H1 (cell line): ENCODE measurements at places on chromosomes 2 and 18. TPM values are rescaled to one million over a fixed set of nuclear protein-coding genes. Genes with fewer than 3 reads are reported as not detected.

DNA sequence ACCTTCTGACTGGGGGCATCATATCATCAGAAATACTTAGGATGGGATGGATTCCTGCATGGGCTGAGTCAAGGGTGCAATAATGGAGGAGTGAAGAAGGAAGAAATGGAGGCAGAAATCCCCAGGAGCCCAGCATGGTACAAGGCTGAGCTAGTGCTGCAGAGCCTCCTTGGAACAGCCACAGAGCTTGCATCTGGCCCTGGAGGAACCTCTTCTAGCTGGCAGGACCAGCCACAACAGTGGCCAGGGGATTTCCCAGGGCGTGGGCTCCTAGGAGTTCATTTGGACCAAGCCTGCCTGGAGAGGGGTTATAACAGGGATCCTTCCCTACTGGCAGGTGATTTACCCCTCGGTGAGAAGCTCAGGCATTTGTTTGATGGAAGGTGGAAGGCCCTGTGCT is 4.7 kb upstream of the IL37 start:
- H3K27me3 ChIP-seq: no peaks in the 10 kb centered on the region
- H3K27ac ChIP-seq: no peak overlapping the region

FOXD4L1 gene
- not detected in 2 replicates for total RNA-seq

GRCh38 chr18:9446839-9447238 is 28.5 kb upstream of the RALBP1 start:
- no peak for DNase-seq
- H3K27me3 ChIP-seq: no peaks in the 10 kb centered on the region

UGT1A4 gene
- total RNA-seq: not detected in 2 replicates

CCDC68 gene
- 0.80 and 0.92 TPM in 2 replicates for total RNA-seq

KYNU gene
- total RNA-seq: 0.13 TPM in 2 replicates

GRCh38 chr18:7177116-7177744 is 53.7 kb upstream of the LRRC30 start:
- H3K4me1 ChIP-seq: no peaks in the 10 kb centered on the region
- H3K27ac ChIP-seq: no peak overlapping the region
- H3K27me3 ChIP-seq: no peaks in the 10 kb centered on the region
- H3K4me3 ChIP-seq: no peak overlapping the region
- H3K36me3 ChIP-seq: no peaks in the 10 kb centered on the region

FEV gene
- total RNA-seq: not detected in 2 replicates

DNA sequence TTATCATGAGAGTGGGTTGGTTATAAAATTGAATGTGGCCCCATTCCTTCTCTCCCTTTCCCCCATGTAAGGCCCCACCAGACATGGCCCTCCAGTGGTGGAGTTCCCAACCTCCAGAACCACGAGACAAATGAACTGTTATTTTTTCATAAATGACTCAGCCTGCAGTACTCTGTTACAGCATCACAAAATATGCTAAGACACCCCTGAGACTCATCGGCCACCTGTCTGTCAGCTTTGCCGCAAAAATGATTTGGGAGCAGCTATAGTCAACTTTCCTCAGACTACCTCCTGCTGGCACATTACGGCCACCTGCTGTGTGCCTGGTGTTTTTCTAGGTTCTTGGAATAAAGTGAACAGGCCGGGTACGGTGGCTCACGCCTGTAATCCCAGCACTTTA is 21.4 kb upstream of the C1QL2 start:
- no peak overlapping the region for H3K27ac ChIP-seq
- H3K27me3 ChIP-seq: no peaks in the 10 kb centered on the region
- DNase-seq: no peak
- H3K36me3 ChIP-seq: no peaks in the 10 kb centered on the region
- no peak overlapping the region for H3K4me3 ChIP-seq

NPC1 gene
- 36.4 and 39.5 TPM in 2 replicates for total RNA-seq

SLC9A4 gene
- total RNA-seq: not detected in 2 replicates

DNA sequence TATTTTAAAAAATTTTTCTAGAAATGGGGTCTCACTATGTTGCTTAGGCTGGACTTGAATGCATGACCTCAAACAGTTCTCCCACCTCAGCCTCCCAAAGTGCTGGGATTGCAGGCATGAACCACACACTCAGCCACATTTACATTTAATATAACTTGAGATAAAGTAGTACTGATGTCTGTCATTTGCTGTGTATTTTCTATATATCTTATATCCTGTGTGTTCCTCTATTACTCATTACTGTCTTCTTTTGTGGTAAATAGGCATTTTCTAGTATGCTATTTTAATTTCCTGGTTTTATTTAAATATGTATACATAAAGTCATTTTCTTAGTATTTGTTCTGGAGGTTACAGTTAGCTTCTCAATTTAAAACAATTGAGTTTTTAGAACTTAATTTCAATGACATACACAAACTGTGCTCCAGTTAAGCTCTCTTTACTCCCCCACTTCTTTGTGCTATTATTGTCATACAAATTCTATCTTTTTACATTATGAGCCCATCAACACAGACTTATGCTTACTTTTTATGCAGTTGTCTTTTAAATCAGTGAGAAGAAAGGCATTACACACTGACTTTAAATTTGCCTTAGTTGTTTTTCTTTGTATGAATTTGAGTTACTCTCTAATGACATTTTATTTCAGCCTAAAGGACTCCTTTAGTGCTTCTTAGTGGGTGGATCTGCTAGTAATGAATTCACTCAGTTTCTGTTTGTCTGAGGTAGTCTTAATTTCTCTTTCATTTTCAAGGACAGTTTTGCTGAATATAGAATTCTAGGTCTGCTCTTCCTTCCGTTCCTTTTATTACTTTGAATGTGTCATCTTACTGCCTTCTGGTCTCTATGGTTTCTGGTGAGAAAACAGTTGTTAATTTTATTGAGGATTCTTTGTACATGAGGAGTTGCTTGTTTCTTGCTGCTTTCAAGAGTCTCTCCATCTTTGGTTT is 6.2 kb upstream of the INPP4A start:
- no peak for DNase-seq
- peaks cover 7% of the 10 kb centered on the region for H3K36me3 ChIP-seq
- peaks cover 8% of the 10 kb centered on the region for H3K4me1 ChIP-seq
- H3K27ac ChIP-seq: no peak overlapping the region

DNA sequence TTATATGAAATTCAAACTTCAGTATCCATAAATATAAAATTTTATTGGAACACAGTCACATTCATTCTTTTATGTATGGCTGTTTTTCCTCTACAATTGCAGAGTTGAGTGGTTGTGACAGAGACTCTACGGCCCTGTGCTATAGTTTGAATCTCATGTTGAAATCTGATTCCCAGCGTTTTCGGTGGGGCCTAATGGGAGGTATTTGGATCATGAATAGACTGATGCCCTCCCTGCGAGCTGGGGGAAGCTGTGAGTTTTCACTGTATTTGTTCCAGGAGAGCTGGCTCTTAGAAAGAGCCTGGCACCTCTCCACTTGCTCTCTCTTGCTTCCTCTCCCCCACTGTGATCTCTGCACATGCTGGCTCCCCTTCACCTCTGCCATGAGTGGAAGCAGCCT is 1.7 kb downstream of the PFN4 start:
- H3K27ac ChIP-seq: no peak overlapping the region
- no peaks in the 10 kb centered on the region for H3K36me3 ChIP-seq
- no peaks in the 10 kb centered on the region for H3K27me3 ChIP-seq
- peaks cover 6% of the 10 kb centered on the region for H3K4me1 ChIP-seq
- no peak for DNase-seq

PIEZO2 gene
- total RNA-seq: 14.7 and 16.5 TPM in 2 replicates

DNA sequence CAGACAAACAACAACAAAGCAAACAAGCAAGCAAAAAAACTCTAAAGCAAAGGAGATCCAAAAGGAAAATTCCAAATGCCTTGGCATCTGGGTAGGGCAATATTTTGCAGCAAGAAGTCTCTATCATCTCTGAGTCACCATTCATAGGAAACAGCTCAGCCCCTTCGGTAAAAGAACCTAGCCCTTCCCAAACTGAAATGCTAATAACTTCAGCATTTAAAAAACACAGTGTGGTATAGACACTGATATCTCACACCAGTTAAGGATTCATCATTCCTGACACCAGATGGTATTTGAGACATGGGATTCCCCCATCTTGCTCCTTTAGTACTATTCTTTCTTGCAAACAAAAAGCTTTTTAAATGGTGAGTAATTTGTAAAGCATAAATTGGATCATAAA is 491.8 kb downstream of the TXNL1 start:
- H3K27ac ChIP-seq: no peak overlapping the region
- H3K27me3 ChIP-seq: no peaks in the 10 kb centered on the region
- no peak overlapping the region for H3K4me3 ChIP-seq
- DNase-seq: no peak
- no peaks in the 10 kb centered on the region for H3K4me1 ChIP-seq
- no peaks in the 10 kb centered on the region for H3K36me3 ChIP-seq

TWIST2 gene
- total RNA-seq: 2.1 and 2.6 TPM in 2 replicates

GRCh38 chr2:65353927-65354326 is 78.5 kb downstream of the SPRED2 start:
- no peak overlapping the region for H3K4me3 ChIP-seq
- no peak overlapping the region for H3K27ac ChIP-seq
- DNase-seq: no peak
- H3K36me3 ChIP-seq: no peaks in the 10 kb centered on the region
